BJ (cell line): ENCODE measurements at places on chromosomes 6 and 20.

DNA sequence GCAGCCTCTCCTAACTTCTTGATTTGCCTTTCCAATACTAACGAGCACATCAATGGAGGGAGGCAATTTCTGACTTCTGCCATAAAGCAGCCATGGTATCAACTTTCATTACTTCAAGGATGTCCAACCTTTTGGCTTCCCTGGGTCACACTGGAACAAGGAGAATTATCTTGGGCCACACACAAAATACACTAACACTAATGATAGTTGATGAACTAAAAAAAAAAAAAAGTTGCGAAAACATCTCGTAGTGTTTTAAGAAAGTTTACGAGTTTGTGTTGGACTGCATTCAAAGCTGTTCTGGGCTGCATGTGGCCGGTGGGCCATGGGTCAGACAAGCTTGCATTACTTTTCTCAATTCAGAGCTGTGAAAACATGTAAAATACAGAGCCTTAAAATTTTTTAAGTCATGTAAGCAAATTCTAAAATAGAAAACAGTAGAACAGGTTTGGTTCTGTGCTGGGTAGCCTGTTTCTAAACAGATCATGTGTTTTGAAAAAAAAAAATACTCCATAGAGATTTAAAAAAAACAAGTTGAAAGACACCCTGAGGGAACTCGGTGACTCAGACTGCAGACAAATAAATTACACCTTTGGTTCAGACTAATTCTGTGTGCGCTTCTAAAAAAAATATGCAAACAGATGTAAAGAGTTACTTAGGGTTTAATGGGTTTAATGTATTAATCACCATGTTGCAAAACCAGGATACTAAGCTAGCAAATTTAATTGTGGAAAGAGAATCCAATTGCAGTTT, 43.6 kb upstream of the SLC22A23 start:
- peak; percentile 75 for DNase-seq

DNA sequence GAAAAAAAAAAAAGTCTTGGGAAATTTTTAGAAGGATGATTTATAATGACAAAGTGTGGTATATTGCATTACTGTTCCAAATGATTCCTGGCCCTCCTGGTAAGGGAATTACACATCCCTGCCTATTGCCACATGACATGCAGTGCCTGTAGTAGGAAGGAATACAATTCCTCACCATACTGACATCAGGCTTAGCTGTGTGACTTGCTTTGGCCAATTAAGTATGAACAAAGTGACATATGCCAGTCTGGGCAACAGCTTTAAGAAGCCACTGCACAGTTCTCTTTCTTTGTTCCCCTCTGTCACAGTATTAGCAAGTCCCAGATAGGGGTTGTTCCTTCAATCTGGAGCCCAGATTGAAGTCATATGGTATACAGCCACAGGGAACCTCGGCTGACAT, 100.5 kb downstream of the KIF13A start:
- DNase-seq, result no peak

- DNase-seq, result no peak
Measured at GRCh38 chr6:56490993-56491392, 151.7 kb downstream of the DST start.

GRCh38 chr6:143976806-143977349, 31.2 kb downstream of the PLAGL1 start:
- DNase-seq, result no peak

DNA sequence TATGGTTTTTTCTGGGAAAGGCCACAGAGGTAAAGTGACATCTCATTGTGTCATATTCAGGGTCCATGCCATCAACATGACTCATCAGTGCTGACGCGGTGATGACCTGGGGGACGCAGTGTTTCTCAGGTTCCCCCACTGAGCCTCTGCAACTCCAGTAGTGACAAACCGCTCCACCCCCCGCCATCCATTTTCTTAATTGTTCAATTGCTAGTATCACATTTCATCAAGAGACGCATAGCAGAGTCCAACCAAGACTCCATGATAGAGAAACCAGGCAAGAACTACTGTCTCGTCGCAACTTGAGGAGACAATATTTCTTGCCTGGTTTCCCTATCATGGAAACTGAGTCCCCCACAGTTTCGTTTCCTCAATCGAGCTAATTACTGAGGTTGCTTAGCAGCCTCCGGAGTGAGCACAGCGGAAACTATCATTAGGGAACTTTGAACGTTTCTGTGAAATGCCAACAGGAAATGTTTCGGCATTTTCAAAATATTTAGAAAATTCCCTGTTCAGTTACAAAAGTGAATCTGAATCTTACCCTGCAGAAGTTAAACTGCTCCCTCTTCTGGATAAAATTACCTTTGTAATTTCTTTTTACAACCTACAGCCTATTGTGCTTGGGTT, 12.2 kb upstream of the SERPINB1 start:
- DNase-seq, result no peak

GRCh38 chr6:2884804-2885203, 18.3 kb downstream of the SERPINB9 start:
- DNase-seq, result no peak

GRCh38 chr20:31548820-31549512, 34.7 kb downstream of the HM13 start:
- no peak for DNase-seq

GRCh38 chr6:135311446-135312200, 130.5 kb downstream of the MYB start:
- no peak for DNase-seq

- DNase-seq, result no peak
Measured at GRCh38 chr6:152976749-152977148, 6.1 kb downstream of the FBXO5 start.

DNA sequence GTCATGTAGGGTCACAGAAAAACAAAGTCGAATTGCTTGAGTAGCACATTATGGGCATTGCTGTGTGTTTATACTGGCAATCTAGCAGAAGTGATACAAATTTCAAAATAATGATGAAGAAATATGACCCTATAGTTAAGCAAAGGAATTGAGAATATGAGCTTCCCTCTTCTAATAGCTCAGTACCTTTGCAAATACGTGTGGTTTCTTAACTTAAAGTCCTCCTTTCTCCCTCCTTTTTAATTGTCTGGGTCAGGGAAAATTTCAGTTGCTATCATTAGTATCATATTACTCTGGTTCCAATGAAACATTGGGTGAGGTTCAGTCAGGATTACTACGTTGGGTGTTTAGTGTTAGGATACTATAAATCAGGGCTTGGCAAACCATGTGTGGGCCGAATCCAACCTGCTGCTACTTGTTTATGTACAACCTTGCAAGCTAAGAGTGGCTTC, 166.8 kb upstream of the CARMIL1 start:
- DNase-seq, result no peak

- DNase-seq, result no peak
Measured at GRCh38 chr20:58908221-58908620, 55.7 kb downstream of the GNAS start.

DNA sequence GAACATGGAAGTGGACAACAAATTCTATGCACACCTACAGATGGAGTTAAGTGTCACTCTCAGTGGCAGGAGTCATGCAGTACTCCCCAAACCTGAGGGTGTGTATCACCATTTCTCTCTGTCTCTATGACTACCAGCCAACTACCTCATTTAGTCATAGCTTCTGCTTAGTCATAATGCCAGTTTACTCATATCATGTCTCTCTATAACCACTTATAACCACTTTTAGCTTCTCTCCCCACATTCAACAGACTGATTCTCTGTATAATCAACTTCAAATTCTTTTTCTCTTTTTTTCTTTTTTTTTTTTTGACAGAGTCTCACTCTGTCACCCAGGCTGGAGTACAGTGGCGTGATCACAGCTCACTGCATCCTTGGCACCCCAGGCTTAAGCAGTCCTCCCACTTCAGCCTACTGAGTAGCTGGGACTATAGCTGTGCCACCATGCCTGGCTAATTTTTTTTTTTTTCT, 13.8 kb upstream of the GTF3C6 start:
- peak; percentile 74 for DNase-seq

DNA sequence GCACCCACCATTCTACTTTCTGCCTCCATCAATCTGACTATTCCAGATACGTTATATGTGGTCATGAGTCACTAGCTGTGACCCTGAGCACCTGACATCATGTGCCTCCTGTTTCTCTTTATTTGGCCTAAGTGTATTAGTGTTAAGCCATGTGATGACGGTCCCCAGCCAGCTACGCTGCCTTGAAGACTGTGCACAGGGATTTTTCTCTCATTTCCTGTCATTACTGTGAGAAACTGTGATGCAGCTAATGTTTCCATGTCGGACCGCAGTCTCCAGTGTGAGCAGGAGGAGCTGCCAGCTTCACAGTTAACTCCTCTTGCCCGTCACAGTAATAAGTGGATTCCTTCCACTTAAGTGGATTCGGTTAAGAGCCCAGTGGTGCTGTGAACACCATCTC, 9.9 kb upstream of the SPATS1 start:
- no peak for DNase-seq

GRCh38 chr6:16764188-16764950, 3.1 kb upstream of the ATXN1 start:
- DNase-seq, result no peak

DNA sequence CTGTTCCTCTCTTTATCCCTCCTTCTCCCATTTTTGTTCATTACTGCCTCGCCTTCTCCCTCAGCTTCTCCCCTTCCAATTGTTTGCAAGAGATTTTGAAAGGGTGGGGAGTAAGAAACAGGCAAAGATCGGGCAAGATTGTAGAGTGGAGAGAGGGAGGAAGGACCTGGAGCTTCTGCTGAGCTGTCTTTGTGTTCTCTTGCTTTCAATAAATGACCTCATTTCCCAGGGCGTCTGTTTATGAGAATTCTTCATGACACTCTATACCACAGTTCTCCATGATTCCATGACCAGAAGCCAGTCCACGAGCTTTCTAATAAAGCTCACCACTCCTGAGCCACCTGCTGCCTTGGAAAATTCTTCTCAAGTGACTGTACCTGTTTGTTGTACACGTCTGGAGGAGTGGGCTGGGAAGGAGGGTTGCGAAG, 50.0 kb upstream of the PLEKHG1 start:
- no peak for DNase-seq

DNA sequence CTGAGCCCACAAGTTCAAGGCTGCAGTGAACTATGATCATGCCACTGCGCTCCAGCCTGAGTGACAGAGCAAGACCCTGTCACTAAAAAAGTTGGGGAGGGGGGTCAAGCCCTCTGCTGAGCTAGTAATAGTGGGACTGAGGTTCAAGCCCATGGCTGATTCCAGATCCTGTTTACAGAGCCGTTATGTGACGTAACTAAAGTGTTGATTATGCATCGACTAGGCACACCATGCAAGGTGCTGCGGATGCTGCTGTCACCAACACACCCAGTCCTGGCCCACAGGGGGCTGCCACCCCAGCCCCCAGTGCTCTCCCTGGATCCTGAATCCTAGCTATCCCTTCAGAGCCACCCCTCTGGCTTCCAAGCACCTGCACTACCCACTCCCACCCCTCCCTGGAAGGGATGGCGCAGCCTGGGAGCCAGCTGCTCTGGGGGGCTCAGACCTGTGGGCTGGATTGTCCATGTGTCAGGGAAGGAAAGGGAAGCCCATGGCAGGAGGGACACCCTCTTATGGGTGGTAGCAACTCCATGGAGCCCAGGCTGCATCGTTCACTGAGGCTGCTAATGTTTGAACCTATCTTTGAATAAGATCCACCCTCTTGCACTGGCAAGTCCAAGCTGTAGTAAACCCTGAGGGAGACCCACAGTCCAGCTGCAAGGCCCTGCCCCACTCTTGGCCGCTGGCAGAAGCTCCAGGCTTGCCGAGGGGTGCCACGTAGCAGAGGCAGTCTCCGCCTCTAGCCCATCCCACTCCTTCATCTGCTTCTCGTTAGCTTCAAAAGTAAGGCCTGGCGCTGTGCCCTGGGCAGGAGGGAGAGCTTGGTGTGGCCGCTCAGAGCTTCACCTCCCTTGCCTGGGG, 95.0 kb downstream of the SNX5 start:
- DNase-seq, result peak; percentile 89

DNA sequence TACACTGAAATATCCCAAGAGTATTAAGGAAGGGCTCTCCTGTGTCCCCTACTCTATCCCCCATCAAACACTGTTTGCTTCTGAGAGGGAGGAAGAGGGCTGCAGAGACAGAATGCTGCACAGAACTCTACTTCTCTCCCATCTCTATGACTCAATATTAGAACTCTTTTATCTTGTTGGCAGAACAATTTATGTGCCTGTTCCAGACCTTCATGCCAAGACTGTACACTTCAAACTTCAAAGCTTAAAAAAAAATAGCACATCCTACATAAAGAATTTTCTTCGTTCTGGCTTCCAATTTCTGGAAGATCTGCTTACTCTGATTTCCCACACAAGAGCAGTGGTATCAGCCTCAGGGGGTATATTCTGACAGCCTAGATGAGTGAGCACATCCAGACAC, 19.6 kb upstream of the GPR63 start:
- no peak for DNase-seq

- DNase-seq, result no peak
Measured at GRCh38 chr6:19991176-19991575, 154.0 kb downstream of the ID4 start.

GRCh38 chr6:53014744-53015143, 19.7 kb upstream of the GSTA4 start:
- peak; percentile 54 for DNase-seq

GRCh38 chr6:7267466-7268091, 45.4 kb downstream of the SSR1 start:
- DNase-seq, result peak; percentile 76

- DNase-seq, result no peak
Measured at GRCh38 chr6:27143474-27144026, 104.0 kb upstream of the PRSS16 start.

- DNase-seq, result peak; percentile 3
Measured at GRCh38 chr6:157410045-157410444, 29.1 kb downstream of the ZDHHC14 start.

DNA sequence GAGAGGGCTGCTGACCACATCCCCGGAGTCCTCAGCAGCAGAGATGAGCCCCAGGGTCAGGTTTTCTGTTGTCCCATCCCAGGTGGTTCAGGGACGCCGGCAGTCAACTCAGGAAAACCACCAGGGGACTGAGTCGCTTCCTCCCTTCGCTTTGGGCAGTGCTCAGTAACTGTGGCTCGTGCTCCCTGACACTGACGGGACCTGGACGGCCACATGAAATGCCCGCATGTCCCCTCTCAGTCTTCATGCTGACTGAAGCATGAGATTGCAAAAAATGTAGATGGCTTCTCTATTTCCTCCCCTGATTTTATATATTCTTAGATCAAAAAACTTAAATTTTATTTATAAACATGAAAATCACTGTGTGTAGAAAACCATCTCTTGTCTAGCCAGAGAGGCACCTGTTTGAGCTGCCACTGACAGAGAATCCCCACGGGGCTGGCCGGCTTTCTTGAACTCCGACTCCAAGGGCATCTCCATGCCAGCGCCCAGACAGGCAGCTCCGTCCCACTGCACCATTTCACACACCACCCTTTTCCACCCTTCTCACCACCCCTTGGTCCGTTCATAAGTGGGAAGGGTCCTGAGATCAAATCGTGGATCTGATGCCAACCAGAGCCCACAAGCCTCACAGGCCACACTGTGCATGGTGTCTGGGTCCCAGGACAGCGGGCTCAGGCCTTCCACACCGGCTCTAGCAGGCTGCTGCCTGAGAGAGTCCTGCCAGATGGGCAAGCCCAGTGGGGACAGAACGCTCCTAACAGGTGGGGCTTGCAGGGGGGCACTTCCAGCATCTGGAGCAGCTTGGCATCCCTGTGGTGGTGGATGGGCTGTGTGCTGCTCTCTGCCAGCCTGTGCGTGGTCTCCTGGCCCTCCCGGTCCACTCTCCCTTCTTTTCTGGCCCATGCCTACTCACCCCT, 98.2 kb downstream of the SMOC2 start:
- no peak for DNase-seq
